NT2/D1 (cell line): ENCODE measurements at places on chromosomes 7 and 10.

DNA sequence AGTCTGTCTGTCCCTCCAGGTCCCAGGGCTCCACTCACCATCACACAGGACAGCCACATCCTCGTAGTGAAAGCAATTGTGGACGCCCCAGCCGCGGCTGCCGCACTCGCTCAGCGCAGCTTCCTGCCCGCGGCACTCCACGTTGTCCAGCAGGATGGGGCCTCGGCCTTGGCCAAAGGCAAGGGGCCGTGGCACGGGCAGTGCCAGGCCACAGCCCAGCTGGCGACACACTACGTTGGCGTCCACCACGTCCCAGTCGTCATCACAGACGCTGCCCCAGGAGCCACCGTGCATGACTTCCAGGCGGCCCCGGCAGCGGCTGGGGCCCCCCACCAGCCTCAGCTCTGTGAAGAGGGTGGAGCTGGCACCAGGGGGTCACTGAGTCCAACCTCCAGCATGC is 9.2 kb downstream of the SSC4D start:
- no peak for DNase-seq

- DNase-seq, result no peak
Observed at GRCh38 chr10:44685220-44685619, 225.9 kb upstream of the TMEM72 start.

- no peak for DNase-seq
Observed at GRCh38 chr7:146700015-146700560, 583.5 kb downstream of the CNTNAP2 start.

GRCh38 chr10:91284486-91285090 is 64.1 kb downstream of the PCGF5 start:
- DNase-seq, result peak; percentile 55

DNA sequence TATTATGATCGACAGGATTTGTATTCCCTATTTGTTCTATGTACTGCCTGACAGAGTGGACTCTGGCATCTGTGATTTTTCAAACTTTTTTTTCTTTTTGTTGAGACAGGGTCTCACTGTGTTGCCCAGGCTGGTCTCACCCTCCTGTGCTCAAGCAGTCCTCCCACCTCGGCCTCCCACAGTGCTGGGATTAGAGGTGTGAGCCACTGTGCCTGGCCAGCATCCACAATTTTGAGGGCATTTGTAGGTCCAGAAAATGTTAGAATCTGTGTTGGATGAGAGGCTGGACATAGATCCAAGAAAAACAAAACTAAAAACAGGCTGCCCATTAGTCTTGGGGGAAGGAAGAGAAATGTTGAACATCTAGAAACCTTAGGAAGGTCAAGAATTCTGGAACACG is 34.3 kb downstream of the SGPL1 start:
- DNase-seq, result no peak

DNA sequence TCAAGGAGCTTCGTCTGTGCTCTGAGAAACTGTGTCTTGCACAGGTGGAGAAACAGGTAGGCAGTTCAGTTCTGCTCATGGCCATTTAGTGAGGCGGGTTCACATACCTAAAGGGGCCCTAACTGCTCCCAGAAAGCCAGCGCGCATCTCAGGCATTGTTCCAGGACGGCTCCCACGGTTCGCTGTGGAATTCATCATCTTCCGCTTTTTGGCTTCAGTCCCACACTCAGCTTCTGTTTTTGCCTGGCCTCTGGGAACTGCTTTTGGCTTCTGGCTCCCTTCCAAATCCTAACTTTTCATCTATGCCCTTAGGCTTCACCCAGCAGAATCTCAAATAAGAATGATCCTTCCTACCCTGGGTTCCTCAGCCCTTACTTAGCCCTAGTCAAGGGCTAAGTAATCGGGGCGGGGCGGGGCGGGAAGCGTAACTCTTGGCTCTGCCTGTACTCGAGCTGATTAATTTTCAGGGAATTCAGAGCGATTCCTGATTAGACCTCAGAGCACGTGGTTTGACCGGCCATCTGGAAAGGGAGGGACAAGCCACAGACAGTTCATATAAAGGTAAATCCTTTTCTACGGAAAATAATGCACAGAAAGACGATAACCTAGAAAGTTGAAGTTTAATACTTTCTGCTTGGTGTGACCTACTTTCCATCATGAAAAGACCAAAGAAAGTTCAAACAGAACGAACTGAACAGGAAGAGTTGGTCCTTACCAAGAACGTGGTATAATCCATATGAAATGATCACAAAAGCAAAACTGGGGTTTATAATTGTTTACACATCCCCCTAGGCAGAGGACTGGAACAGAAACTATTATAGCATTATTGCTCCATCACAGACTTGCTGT is 105.7 kb downstream of the ST8SIA6 start:
- no peak for DNase-seq

- DNase-seq, result no peak
Observed at GRCh38 chr10:83816942-83817341, 322.4 kb upstream of the GHITM start.
